Coronary artery (tissue), 2 donors: ENCODE measurements at places on chromosomes 13 and 19.

GRCh38 chr19:10412257-10412977 lies 7.9 kb upstream of the PDE4A start:
- DNase-seq, result no peak

- DNase-seq, result no peak
Observed at GRCh38 chr13:46572752-46573431, 19.9 kb downstream of the LRCH1 start.

DNA sequence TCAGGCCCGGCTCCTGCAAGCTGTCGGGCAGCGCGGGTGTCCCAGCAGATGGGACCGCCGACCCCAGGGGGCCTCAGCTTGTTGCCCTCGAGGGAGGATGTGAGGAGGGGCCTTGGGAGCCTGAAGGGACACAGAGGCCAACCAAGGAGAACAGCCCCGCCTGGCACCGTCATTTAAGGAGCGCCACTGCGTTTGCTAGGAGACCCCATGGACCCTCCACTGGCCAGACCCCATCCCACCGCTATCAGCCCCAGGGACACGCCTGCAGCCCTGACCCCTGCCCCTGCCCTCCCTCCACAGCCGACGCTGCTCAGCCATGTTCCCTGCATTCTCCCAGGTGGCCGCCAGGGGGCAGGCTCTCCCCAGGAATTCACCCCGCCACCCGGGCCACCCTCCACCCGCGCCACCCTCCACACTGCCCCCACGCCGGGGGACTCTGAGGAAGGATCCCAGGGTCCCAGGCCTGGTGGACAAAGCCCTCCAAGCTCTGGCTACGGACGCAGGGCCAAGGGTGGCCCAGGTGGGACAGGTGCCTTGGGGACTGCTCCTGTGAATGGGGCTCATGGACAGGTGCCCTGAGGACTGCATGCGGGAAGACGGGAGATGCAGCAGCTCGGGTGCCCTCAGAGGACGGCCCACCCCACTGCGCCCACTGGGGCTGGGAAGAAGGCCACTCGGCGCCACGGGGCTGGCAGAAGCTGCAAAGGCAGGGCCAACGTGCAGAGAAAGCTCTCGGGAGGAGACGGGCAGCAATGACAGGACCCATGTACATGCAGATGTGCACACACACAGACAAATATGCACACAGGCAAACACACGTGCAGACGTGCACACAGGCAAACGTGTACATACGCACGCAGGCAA lies 34.4 kb downstream of the PIP5K1C start:
- no peak for DNase-seq

GRCh38 chr19:13172346-13173138 lies 22.3 kb downstream of the IER2 start:
- peak; percentile 87 for DNase-seq

DNA sequence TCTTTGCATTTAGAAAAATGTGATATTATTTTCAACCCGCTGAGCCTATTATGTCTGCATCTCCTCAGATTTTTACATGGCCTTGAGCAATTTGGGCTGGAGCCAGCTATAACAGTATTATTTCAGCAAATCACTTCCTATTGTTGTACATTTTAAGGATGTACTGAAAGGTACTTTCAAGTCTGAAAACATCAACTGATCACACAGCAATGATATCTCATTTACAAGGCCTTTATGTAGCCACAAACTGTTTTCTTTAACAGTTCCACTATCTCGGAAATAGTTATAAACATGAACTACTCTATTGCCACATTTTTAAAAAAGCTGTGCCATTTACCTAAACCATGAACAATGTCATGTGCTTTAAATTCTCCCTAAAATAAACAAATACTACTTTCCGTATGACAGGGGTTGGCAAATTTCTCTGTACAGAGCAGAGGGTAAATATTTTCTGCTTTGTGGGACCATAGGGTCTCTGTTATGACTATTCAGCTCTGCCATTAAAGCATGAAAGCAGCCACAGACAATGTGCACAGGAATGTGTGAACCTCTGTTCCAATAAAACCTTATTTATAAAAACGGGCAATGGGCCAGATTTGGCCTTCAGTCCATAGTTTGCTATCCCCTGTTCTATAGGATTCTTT lies 560.4 kb downstream of the GPC6 start:
- DNase-seq, result no peak

- peak; percentile 36 for DNase-seq
Observed at GRCh38 chr13:113650731-113651148, 7.3 kb downstream of the ATP4B start.

DNA sequence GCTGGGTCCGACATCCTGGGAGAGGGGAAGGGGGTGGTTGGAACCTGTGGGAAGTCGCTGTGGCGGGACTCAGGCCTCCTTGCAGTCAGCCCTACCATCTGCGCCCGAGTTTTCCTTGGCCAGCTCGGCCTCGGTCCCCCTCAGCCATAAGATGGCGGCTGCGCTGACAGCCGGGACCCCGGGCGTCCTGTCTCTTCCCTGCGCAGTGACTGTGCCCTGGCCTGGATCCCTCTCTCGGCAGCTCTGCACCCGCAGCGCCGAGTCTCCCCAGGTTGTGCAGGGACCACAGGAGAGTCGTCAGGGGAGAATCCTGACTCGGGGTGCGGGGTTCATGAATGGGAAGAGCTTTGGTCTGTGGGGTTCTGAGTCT lies 345 bp downstream of the ZNF257 start:
- DNase-seq, result no peak

DNA sequence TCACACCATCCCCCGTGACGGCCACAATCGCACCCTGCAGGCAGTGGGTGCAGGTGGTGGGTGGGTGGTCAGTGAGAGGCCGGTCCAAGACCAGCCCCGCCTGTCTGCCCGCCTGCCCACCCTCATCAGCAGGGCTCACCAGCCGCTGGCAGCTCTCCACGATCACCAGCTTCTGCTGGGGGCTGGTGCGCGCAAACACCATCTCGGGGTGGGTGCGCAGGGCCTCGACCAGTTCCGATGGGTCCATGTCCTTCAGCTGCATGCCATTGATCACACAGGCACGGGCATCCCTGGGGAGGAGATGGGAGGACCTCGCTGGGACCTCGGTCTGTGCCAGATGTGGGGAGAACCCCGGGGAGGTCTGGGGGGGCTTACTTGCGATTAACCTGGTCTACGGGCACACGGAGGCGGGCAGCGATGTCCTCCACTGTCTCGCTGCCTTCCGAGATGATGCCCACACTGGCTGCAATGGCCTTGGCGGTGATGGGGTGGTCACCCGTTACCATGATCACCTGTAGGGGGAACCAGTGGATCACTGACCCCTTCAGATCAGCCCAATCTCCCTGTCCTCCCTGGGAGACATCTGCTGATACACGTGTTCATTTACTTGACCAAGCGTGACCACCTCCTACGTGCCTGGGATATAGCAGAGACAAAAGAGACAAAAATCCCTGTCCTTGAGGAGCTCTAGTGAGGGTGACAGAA lies 8.0 kb downstream of the ATP4A start:
- no peak for DNase-seq

- DNase-seq, result no peak
Observed at GRCh38 chr13:51738226-51738905, 65.6 kb downstream of the DHRS12 start.

- DNase-seq, result no peak
Observed at GRCh38 chr13:109647053-109647452, 139.3 kb downstream of the IRS2 start.

GRCh38 chr19:2578901-2579677 lies 103.2 kb downstream of the GADD45B start:
- DNase-seq, result peak; percentile 97

- DNase-seq, result no peak
Observed at GRCh38 chr19:5205381-5205780, 135.2 kb downstream of the PTPRS start.

DNA sequence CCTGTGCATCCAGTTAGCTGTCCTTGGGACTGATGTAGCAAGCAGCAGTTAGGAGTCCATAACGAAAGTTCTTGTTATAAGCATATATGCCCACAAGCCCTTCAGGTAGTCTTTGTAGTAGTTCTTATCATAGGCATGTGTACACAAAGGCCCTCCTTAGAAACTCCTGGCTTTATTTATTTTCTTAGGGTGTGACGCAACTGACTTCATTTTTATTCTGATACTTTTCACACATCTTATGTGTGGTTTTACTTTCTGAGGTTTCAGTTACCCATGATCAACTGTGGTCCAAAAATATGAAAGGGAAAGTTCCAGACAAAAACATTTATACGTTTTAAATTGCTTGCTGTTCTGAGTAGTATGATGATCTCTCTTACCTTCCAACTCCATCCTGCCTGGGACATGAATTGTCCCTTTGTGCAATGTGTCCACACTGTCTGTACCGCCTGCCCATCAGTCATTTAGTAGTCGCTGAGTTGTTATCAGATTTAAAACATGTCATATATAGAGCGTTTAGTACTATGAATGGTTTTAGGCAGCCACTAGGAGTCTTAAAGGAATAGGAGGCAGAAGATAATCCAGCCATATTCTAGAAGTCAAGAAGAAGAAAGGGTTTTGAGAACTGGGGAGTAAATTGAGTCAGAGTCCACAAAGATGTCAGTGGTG lies 19.4 kb downstream of the GPC5 start:
- no peak for DNase-seq

- DNase-seq, result no peak
Observed at GRCh38 chr13:40520916-40521315, 145.5 kb downstream of the FOXO1 start.

DNA sequence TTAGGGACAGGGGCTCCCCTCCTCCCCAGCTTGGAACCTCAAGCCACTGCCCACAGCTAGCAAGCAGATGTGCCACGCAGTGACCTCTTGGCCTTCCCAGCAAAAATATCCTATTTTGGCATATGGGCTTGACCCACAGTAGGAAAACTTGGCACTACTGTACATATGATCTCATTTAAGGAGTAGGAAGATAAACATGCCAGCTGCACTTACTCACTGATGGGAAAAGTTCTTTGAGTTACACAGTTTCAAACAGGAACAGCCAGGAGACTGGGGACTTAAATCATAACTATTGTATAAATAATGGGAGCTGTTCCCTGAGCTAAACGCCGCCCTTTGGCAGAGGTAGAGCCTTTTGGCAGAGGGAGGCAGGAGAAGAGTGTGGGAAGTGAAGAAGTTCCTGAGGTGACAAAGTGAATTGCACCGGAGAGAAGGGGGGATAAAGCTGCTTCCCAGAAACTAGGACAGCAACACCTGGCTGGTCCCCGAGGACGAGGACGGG lies 6.1 kb downstream of the SACS start:
- DNase-seq, result no peak

GRCh38 chr13:108326309-108326708 lies 56.8 kb downstream of the TNFSF13B start:
- no peak for DNase-seq

- DNase-seq, result no peak
Observed at GRCh38 chr13:109870696-109871370, 84.5 kb upstream of the IRS2 start.

DNA sequence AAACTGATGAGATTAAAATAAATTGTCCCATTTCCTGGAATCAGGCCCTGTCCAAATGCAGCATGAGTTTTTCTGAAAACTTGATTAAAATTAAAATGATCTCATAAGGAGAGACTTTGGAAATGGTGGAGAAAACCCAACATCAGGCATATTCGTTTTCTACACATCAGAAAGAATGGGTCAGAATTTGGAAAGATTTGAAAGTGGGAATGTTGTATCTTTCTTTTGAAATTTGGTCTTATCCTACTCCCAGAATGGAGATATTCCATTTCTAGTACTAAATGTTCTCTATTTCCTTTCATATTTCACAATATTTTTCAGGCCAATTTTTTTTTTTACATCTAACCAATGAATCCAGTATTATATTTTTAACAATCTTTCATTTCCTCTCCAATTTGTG lies 223.9 kb upstream of the RXFP2 start:
- no peak for DNase-seq

DNA sequence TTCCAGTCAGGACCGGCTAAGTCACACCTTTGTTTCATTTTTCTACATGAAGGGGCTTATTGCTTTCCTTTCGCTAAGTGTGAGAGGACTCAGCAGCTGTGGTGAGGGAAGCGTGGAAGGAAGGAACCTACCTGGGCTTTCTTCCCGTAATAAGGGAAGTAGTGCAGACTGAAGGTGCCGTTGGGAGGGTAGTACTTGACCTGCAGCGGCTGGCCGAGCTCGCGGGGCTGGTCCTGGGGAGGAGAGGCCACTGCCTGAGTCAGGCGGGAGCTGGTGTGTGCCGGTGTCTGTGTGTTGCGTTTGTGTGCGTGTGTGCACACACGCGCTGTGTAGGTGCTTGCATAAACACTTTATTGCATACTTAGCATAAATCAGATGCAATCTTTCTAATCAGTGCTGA lies 7.7 kb downstream of the ATP4B start:
- DNase-seq, result peak; percentile 45
